ENCODE measurements at places on chromosomes 12 and 14.
A peak's percentile ranks its signal among the peaks of the same experiment; 100 is the strongest.

DNA sequence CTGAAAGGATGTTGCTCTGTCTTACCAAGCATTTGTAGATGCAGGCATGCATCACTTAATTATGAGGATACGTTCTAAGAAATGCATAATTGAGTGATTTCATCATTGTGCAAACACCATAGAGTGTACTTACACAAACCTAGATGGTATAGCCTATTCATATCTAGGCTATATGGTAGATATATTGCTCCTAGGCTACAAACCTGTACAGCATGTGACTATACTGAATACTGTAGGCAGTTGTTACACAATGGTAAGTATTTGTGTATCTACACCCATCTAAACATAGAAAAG lies 75.9 kb downstream of the IFT81 start:
- no peak for DNase-seq

DNA sequence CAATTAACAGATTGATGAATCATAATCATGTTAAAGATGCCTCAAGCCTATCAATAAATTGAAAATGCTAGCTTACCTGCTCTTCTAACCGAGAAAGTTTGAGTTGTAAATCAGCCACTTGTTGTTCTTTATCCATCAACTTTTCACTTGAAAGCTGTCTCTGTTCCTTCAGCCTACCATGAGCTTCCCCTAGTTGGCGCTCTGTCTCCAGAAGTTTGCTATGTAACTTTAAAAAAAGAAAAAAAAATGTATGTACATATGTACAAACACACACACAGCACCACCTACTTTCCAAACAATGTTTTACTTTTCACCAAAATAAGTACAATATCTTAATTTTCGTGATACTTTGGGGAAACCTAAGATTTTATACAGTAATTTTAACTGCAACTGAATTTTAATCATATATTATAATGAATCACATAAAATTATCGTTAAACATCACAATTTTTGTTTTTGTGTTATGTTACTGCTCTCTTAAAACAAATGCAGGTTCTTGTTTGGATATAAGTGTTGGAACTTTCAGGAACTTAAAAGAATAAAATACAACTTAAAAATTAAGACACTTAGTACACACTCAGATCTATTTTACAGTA lies 101.2 kb downstream of the EEA1 start:
- DNase-seq, result peak; percentile 67

DNA sequence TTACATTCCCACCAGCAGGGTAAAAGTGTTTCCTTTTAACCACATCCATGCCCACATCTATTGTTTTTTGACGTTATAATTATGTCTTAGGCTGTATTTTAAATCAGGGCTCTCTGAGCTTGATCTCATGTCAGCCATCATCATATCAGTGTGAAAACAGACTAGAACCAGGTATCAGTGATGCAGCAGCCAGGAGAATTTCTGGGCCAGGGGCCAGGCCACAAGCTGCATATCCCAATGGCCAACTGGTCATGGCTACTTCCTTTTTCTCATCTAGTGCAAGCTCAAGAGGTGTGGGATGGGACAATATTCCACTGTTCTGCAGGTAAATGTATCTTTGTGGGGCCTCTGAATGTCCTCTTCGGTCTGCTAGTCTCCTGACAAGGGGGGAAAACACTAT lies 125.1 kb downstream of the CRADD start:
- DNase-seq, result peak; percentile 65

DNA sequence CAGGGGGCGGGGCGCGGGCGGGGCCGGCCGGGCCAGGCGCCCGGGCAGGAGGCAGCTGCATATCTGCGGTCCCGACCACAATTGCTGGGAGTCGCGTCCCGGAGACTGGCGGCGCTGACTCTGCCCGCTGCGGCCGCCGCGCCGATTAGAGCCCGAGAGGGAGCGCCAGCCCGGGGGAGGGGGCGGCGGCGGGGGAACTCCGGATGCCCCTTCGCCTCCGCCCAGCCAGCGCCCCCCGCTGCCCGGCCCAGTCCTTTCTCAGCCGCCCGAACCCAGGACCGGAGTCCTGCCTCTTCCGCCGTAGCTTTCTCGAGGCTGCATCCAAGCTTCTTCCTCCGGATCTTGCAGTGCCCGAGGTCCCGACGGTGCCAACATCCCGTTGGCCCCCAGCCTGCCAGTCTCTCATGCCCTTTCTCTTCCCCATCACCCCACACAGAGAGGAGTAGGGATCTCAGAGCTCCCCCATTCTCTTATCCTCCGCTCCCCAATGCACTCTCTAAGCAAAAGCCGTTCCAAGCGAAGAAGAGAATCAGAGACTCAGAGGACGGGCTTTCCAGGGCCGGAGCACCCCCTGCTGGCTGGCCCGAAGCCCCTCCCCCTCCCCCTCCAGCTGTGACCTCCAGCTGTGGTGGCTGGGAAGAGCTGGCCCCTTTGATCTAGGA lies 8.8 kb upstream of the SP7 start:
- DNase-seq, result peak; percentile 66

GRCh38 chr12:124323771-124324530 lies 29.1 kb downstream of the RFLNA start:
- no peak for DNase-seq

DNA sequence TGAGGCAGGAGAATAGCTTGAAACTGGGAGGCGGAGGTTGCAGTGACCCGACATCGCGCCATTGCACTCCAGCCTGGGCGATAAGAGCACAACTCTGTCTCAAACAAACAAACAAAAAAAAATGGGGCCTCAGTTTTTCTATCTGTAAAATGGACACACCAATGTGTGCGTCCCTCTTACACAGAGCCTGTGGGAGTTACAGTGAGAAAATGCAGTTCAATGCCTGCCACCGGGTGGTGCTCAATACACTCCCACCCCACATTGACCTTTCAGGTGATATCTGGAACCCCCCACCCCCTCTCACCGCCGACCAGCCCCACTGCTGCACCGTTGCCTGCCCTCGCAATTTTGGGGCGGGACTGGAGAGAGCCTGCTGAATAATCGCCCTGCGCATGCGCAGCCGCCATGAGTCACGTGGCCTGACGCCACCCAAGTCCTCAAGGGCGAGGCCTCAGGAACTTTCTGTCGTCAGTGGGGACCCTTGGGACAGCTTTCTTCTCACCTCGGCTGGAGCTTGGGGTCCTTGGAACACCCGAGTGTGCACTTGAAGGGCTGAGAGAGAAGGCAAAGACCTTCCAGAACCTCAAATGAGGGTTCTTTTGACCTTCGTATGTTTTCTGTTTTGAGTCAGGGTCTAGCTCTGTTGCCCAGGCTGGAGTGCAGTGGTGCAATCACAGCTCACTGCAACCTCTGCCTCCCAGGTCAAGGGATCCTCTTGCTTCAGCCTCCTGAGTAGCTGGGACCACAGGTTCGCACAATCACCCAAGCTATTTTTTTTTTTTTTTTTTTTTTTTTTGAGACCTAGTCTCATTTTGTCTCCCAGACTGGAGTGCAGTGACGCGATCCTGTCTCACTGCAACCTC lies 14.6 kb upstream of the CABP1 start:
- no peak for DNase-seq

DNA sequence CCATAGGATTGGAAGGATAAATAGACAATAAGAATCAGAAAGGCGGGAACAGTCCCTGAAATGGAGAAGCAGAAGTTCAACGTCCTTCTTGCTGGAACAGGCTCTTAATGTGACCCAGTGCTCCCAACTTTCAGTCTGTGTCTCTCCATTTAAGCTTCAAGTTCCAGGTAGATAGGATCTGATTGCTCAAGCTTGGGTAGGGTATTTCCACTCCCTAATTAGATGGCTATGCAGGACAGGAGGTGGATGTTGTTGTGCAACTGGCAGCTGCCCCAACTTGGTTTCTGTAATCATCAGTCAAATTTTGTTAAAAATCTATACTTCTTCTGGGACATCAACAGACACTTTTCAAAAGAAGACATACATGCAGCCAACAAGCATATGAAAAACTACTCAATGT lies 266.2 kb downstream of the C12orf75 start:
- DNase-seq, result no peak

DNA sequence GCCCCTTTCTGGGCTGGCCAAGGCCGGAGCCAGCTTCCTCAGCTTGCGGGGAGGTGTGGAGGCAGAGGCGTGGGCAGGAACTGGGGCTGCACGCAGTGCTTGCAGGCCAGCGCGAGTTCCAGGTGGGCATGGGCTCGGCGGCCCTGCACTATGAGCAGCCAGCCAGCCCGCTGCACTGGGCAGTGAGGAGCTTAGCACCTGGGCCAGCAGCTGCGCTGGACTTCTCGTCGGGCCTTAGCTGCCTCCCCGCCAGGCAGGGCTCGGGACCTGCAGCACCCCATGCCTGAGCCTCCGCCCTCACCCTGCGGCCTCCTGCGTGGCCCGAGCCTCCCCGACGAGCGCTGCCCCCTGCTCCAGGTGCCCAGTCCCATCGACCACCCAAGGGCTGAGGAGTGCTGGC lies 42.0 kb downstream of the TMTC2 start:
- no peak for DNase-seq

DNA sequence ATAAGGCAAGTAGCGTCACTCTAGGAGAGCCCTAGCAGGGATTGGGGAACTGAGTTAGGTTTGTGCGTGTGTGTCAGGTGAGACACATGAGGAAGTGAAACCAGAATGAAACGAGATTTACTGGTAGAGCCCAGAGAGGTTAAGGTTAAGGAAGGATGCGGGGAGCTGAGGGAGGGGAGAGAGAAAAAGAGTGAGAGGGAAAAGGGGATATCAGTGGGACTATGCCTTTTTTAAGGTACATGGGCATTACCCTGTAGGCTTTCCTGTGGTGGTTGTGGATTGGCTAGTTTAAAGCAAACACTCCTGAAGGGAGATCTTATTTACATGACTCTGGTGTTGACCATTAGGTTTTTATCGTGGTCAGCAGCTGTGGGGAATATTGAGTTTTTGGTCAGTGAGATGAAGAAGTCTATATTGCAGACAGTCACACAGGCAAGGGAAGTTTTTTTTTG lies 13.9 kb downstream of the ZDHHC17 start:
- no peak for DNase-seq

DNA sequence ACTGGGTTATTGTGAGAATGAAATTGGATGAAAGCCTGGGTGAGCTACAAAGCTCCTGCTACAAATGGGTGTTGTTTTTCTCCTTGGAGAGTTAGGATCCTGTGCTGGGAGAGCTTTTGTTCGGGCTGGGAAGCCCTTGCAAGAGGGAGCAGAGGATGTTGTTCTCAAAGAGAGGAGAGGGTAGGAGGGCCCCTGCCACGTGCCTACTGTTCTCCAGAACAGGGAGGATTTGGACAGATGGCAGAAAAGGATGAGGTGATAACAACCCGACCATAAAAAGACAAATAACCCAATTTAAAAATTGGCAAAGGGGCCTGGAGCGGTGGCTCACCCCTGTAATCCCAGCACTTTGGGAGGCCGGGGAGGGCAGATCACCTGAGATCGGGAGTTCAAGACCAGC lies 68.8 kb downstream of the GALNT16 start:
- no peak for DNase-seq

GRCh38 chr12:104672501-104673265 lies 215.9 kb downstream of the CHST11 start:
- DNase-seq, result peak; percentile 78

GRCh38 chr12:93803424-93803807 lies 126.2 kb downstream of the CRADD start:
- DNase-seq, result peak; percentile 62

DNA sequence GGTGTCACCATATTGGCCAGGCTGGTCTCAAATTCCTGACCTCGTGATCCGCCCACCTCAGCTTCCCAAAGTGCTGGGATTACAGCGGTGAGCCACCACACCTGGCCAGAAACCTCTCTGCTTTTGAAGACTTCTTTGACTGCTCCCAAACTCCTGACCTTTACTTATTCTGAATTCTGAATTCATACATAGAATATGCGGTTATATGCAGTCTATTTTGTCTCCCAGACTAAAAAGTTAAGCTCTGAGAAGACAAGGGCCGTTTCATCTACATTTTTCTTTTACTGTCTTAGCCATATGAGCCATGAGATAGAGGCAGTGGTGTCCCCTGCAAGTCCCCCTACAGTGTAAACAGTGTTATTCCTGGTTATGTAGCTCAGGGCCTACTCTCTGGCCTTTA lies 179.3 kb downstream of the NTF3 start:
- no peak for DNase-seq

DNA sequence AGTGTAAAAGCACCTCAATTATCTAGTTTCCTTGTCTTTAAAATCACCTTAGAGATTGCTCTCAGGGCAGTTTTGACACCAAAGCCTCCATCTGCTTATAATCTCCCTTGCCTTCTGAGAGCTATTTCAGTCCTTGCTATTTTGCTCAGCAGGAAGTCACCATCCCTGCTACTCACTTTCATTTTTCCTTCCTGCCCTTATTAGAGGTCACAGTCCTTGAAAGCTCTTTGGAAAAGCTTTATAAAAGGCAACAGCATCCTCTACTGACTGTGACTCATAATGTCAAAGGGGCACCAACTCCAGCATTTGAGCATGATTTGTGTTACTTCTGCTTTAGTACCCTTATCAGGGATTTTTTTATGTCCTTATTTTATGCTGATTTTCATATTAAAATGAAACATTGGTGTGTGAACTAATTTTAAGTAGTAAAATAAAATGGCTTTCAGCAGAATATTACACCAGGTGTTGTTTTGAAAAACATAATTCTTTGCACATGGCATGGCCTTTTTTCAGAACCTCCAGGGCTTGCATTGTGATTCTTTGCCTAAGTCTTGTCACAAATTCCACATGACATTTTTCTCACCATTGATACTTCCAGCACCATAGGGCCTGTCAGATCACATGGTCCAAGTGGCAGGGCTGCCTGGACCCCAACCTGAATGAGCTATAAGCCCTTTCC lies 213.0 kb downstream of the ADAMTS20 start:
- peak; percentile 80 for DNase-seq

- peak; percentile 58 for DNase-seq
Observed at GRCh38 chr14:103880348-103881267, 33.2 kb upstream of the PPP1R13B start.

- DNase-seq, result peak; percentile 66
Observed at GRCh38 chr12:2794736-2795289, at the start of gene FKBP4. Gene FKBP4 (plus strand): TSS chr12:2794970. CDS start chr12:2795140, 170 bp downstream.

DNA sequence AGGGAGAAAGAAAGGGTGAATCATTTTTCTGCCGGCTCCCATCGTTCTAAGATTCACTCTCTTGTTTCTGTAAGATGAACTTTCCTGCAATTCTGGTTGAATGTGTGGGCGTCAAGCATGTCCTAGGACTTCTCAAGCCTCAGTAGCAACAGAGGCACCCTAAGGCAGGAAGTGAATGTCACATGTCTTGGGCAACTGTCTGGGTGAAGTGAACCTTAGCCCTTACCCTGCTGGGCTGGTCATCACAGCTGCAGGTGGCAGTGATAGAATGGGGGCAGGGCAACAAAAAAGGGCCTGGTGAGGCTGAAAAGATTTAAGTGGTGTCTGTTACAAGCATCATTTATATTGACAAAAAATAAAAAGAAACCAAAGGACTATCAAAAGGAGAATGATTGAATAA lies 45.9 kb upstream of the CAND1 start:
- no peak for DNase-seq

GRCh38 chr14:51527073-51527472 lies 124.6 kb upstream of the FRMD6 start:
- peak; percentile 34 for DNase-seq

GRCh38 chr12:132872975-132873421 lies 14.4 kb downstream of the CHFR start:
- no peak for DNase-seq
